ENCODE measurements at places on chromosomes 13 and 19.

DNA sequence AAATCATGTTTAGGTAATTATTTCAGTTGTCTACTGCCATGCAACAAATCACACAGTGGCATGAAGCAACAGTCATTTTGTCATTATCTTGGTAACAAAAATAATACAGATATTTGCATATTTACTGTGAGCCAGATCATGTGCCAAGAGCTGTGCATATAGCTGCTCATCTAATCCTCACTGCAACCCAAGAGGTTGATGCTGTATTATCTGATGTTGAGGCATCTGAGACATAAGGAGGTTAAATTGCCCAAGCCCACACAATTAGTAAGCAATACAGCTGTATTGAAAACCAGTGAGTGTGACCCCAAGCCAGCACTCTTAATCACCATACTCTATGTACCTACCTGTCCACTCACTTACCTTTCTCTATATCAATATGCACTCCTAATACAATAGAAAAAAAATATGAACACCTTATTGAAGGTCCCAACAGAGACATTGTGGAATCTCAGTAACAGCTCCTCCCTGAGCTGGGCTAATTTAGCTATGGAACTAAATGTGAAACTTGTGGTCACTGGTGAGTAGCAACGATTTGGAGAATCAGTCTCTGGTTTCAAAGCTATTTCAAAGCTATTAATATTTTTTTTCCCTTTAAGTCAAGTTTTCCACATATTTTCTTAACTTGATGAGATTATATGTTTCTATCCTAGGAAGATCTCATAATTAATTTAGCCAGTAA is 185.2 kb downstream of the KLF12 start:
- H3K4me3 ChIP-seq: no peak overlapping the region
- no peak overlapping the region for H3K27ac ChIP-seq
- DNase-seq: no peak
- peaks cover 3% of the 10 kb centered on the region for H3K27me3 ChIP-seq

- no peak for DNase-seq
- H3K36me3 ChIP-seq: no peaks in the 10 kb centered on the region
- peak within 1 kb of the TSS; percentile 85 for H3K27ac ChIP-seq
- H3K4me3 ChIP-seq: peak within 1 kb of the TSS; percentile 77
- H3K4me1 ChIP-seq: peaks cover 5% of the 10 kb centered on the region
- H3K27me3 ChIP-seq: peaks cover 14% of the 10 kb centered on the region
Observed at GRCh38 chr19:676339-677105, at the start of gene FSTL3. TSS of gene FSTL3 (plus strand) at chr19:676392. CDS start at chr19:676424, 32 bp downstream.

DNA sequence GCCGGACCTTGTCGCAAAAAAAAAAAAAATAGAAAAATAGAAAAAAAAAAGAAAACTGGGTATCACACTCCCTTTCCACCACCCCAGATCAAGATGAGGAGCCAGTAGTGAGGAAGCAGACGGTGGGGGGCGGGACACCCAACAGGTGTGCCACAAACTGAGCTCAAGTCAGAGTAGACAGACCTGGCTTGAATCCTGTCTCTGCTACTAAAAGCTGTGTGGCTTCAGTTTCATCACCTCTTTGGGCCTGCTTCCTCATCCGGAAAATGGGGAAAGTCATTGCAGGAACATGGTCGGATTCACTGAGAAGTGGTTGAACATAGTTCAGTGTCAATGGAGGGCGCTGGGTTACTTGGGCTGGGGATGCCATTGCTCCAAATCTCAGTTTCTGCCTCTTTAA is 2.9 kb downstream of the HIF3A start:
- no peaks in the 10 kb centered on the region for H3K36me3 ChIP-seq
- no peaks in the 10 kb centered on the region for H3K4me1 ChIP-seq
- DNase-seq: no peak
- H3K4me3 ChIP-seq: no peak overlapping the region

DNA sequence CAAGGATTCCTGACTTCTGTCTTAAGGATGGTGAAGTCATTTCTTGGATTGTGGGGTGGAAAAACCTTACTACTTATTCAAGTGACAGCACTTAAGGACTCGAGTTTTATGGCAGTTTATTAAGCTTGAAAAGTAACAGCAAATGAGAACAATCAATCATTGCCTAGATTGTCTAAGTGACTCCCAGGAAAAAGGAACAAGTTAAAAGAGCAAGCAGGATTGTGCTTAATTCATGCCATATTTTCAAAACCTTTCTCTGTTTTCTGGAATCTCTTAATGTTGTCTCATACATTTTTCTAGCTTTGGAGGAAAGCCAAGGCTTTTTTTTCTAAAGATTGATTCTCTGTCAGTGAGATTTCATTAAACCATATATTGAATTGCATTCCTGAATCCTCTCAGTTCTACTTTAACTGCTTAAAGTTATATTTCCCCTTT is 236.2 kb upstream of the HTR2A start:
- no peak for DNase-seq
- H3K27ac ChIP-seq: no peak overlapping the region
- no peaks in the 10 kb centered on the region for H3K27me3 ChIP-seq
- H3K4me1 ChIP-seq: no peaks in the 10 kb centered on the region

DNA sequence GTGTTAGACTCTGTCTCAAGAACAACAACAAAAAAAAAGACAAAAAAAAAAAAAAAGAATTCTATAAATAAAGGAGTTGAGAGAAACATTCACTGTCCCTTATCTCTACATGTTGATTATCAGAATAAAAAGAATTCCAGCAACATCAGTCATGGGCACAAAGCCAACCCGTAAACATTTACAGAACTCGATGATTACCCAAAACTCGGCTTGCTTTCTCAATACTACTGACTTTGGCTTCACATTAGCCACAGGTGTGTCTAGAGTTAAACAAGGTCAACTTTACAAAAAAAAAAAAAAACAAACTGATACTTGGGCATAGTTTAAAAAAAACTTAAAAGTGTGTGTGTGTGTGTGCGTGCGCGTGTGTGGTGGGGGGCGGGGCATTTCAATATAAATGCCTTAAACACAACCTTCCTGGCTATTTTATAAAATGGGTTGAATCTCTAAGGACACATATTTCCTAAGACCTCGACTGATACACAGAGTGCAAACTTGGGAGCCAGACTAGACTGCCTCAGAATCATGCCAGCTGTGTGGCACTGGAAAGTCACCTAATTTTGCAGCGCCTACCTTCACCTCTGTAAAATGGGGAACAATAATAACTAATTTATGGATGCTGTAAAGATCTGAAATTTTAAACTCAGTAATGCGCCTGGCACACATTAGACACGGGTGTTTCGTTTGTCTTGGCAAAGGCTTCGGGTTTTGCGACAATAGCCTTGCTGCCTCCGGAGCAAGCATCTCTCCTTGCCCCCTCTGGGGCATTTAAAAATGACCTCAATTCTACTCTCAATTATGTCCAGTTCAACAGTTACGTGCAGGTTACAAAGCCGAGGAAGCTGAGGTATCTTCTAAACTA is 922 bp downstream of the EBPL start:
- H3K4me1 ChIP-seq: peaks cover 8% of the 10 kb centered on the region
- DNase-seq: no peak
- H3K27me3 ChIP-seq: peaks cover 4% of the 10 kb centered on the region

GRCh38 chr13:85508683-85509329 is 290.4 kb downstream of the SLITRK6 start:
- no peaks in the 10 kb centered on the region for H3K4me1 ChIP-seq
- no peaks in the 10 kb centered on the region for H3K27me3 ChIP-seq
- H3K36me3 ChIP-seq: no peaks in the 10 kb centered on the region
- DNase-seq: no peak

DNA sequence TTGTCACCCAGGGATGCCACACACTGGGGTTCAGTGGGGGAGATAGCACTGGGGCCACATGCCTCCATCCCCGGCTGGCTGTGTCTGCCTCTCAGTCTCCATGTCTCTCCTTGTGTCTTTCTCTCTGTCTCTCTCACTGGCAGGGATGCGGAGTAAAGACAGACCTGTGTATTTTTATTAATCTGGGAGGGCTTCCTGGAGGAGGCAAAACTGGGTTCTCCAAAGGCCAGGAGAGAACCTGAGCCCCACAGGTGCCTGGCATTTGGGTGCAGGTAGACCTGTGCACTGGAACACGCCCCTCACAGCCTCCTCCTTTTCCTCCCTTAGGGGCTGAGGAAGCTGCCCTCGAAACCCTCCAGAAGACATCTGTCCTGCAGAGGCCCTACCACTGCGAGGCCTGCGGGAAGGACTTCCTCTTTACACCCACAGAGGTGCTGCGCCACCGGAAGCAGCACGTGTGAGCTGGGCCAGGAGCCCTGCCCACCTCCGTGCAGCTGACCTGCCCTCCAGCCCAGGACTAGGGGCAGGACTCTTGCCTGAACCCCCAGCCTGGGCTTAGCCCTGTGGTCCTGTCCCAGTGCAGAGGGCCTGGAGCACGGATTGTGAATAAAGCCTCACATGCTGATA is 32.7 kb downstream of the DHX34 start:
- peaks cover 4% of the 10 kb centered on the region for H3K36me3 ChIP-seq
- DNase-seq: no peak

- H3K27me3 ChIP-seq: peaks cover 3% of the 10 kb centered on the region
- H3K4me3 ChIP-seq: no peak overlapping the region
- H3K27ac ChIP-seq: no peak overlapping the region
Observed at GRCh38 chr13:109243311-109243951, 543.0 kb downstream of the IRS2 start.

DNA sequence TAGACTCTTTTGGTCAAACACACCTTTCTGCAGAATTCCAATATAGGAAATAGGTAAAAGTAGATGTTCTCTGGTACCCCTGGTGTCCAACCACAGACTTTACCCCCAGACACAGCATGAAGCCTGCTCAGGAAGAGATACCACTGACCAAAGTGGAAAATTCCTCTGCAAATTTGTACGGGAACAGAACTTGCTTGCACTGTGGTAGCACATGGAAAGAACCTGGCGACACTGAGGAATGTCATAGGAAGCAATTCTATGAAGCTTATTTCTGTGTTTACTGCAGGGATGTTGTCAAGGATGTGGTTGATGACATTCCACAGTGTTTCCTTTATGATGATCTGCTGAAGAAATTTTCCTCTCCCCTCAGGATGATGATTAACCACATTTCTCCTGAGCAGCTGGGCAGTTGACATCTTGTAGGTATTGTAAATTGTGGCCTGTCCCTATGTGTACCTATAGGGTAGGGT is 48.9 kb upstream of the TNFSF11 start:
- no peak for DNase-seq
- H3K36me3 ChIP-seq: no peaks in the 10 kb centered on the region
- no peaks in the 10 kb centered on the region for H3K4me1 ChIP-seq
- H3K4me3 ChIP-seq: no peak overlapping the region
- no peaks in the 10 kb centered on the region for H3K27me3 ChIP-seq

- H3K27ac ChIP-seq: no peak overlapping the region
- no peak for DNase-seq
- H3K27me3 ChIP-seq: peaks cover 3% of the 10 kb centered on the region
- H3K4me3 ChIP-seq: no peak overlapping the region
Observed at GRCh38 chr19:6826281-6826920, 53.9 kb downstream of the VAV1 start.

GRCh38 chr13:110978390-110978789 is 63.5 kb upstream of the ANKRD10 start:
- H3K27me3 ChIP-seq: peaks cover 1% of the 10 kb centered on the region
- H3K4me1 ChIP-seq: no peaks in the 10 kb centered on the region
- DNase-seq: no peak
- no peak overlapping the region for H3K27ac ChIP-seq

DNA sequence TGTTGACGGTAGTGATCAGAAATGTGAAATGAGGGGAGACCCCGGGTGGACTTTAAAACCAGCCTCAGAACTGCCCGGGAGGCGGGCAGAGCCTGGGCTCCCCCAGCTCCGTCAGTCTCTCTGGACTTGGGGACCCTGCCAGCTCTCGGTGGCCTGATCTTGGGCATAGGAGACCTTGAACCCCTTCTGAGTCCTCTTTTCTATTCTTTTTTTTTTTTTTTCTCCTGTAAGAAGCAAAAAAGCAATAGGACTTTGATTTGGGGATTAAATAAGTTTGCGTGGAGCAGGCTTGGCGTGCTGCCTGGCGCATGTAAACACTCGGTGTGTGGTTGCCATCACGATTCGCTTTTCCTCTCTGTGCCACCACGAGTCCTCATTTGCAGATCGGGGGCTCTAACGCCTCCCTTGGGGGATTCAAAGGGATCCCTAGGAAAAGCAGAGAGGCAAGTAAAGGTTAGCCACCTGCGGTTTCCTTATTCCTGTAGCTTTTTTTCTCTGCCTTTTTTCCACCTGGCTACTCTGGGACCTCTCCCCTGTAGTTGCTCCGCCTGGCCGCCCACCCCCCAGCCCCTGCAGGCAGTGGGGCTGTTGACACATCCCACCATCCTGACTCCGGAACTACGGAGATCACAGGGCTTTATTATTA is 1.3 kb downstream of the SAFB start:
- H3K4me3 ChIP-seq: peak overlapping the region; percentile 84
- H3K4me1 ChIP-seq: peaks cover 31% of the 10 kb centered on the region
- H3K36me3 ChIP-seq: peaks cover 6% of the 10 kb centered on the region
- peaks cover 12% of the 10 kb centered on the region for H3K27me3 ChIP-seq
- DNase-seq: peak; percentile 31

DNA sequence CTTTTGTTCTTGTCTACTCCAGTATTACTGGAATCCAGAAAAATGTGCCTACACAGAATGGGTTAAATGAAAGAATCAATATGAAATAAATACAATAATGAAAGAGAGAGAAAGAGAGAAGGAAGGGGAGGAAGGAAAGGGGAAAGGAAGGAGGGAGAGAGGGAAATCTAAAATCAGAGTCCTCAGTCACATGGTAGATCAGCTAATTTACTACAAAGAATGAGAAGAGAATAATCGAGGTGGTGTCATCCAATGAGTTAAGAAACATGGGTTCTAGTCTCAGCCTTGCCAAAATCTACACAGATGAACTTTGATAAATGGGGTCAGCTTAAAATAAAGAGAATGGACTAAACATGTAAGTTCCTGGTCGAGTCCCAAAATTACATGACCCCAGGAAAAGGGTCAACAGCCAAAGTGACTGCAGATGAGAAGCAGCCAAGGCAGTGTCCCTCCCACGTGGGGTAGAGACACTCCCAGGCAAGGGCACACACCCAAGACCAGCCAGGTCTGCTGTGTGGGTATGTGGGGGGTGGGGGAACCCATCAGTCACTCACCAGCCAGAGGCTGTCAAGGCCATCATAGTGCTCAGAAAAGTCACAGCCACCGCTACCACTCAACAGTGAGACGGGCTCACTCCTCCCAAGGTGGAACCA is 103.6 kb downstream of the STK24 start:
- peaks cover 29% of the 10 kb centered on the region for H3K4me1 ChIP-seq
- no peak overlapping the region for H3K27ac ChIP-seq
- peaks cover 9% of the 10 kb centered on the region for H3K27me3 ChIP-seq
- H3K36me3 ChIP-seq: peaks cover 5% of the 10 kb centered on the region
- DNase-seq: no peak

GRCh38 chr13:112182251-112182650 is 115.3 kb downstream of the SOX1 start:
- no peak overlapping the region for H3K27ac ChIP-seq
- peaks cover 6% of the 10 kb centered on the region for H3K4me1 ChIP-seq
- H3K4me3 ChIP-seq: no peak overlapping the region
- peaks cover 5% of the 10 kb centered on the region for H3K27me3 ChIP-seq
